ENCODE measurements at places on chromosomes 7 and 10.

DNA sequence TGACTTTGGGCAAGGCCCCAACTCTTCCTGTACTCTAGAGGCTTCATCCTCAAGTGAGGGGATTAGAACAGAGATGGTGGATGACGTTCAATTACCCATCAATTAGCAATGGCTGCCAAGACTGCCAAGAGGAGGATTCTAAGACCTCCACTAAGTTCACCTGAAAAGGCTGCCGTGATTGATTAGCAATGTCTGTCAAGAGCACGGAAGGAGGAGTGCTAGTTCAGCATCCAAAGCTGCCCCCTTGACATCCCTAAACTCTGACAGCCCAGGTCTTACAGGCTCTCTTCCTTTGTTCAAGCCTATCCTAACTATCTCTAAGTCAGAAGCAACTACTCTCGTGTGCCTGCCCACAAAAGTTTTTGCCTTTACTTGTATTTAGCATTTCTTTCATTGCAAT, 68.4 kb downstream of the FAM53B start:
- peaks cover 26% of the 10 kb centered on the region for H3K4me1 ChIP-seq
- H3K4me3 ChIP-seq, result no peak overlapping the region
- peaks cover 30% of the 10 kb centered on the region for H3K36me3 ChIP-seq
- no peaks in the 10 kb centered on the region for H3K27me3 ChIP-seq
- DNase-seq, result no peak

DNA sequence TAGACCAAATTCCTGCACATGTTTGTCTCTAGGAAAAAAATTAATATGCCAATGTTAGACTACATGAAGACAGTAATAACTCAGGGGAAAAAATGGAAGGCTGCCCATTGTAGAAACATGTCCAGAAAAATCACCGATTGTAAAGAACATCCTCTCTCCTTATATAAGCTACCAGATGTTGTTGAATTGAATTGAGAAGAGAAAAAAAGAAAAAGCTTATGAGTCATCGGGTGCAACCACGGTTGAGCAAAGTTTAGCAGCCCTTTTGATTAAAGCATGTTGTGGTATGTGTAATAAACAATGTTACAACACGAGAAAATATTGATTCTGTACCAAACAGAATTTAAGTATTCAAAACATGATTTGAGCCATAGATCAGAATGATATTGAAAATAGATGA, 102.3 kb upstream of the ARHGAP21 start:
- peak overlapping the region; percentile 59 for H3K4me3 ChIP-seq
- no peaks in the 10 kb centered on the region for H3K36me3 ChIP-seq
- peaks cover 19% of the 10 kb centered on the region for H3K4me1 ChIP-seq
- peaks cover 18% of the 10 kb centered on the region for H3K27me3 ChIP-seq
- no peak for DNase-seq

DNA sequence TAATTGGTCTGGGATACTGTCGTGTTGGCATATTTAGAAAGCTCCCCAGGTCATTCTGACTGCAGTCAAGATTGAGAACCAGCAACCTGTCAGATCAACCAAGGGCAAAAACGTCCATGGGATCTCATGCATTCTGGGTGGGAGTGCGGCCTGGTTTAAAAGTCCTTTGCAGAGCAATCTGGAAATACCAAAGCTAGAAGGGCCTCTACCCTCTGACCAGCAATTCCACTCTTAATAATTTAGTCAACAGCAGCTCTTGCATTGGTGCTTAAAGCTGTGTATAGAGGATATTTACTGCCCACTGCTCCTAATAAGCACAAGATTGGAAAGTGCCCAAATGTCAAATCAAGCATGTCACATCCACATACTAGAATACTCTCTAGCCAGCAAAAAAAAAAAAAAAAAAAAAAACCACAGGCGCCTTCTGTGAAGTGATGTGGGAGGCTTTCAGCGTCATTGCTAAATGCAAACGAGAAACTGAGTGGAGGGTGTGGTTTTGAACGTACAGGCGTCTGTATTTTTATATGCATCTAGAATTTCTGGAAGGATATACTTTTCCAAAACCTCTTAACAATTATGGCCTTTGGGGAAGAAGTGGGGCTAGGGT, 44.8 kb upstream of the HSPA12A start:
- H3K27ac ChIP-seq, result peak overlapping the region; percentile 70
- H3K36me3 ChIP-seq, result no peaks in the 10 kb centered on the region
- no peaks in the 10 kb centered on the region for H3K27me3 ChIP-seq
- peaks cover 13% of the 10 kb centered on the region for H3K4me1 ChIP-seq
- DNase-seq, result no peak

GRCh38 chr10:123567984-123568739, 98.0 kb upstream of the GPR26 start:
- no peaks in the 10 kb centered on the region for H3K36me3 ChIP-seq
- H3K4me3 ChIP-seq, result no peak overlapping the region
- H3K4me1 ChIP-seq, result no peaks in the 10 kb centered on the region
- H3K27ac ChIP-seq, result no peak overlapping the region

- H3K4me3 ChIP-seq, result no peak overlapping the region
- no peak for DNase-seq
- no peak overlapping the region for H3K27ac ChIP-seq
- peaks cover 3% of the 10 kb centered on the region for H3K27me3 ChIP-seq
- H3K4me1 ChIP-seq, result no peaks in the 10 kb centered on the region
- H3K36me3 ChIP-seq, result no peaks in the 10 kb centered on the region
Measured at GRCh38 chr10:72814099-72814790, 79.3 kb upstream of the OIT3 start.

DNA sequence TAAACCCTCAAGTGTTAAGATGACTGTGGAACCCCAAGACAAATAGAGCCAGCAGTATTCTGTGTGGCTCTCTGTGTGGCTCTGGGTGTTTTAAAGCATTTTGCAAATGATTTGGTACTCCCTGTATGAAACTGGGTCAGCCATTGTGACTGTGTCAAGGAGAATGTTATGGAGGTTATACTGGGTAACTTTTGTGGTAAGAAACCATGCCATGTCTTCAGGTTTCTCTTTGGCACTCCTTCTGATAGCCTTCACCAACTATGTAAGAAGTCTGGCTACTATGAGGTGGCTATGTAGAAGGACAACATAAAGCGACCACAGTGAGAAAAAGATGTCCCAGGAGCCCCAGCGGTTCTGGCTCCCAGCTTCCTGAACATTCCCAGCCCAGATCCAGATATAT, 226.6 kb upstream of the RHOBTB1 start:
- H3K27ac ChIP-seq, result no peak overlapping the region
- no peak for DNase-seq

DNA sequence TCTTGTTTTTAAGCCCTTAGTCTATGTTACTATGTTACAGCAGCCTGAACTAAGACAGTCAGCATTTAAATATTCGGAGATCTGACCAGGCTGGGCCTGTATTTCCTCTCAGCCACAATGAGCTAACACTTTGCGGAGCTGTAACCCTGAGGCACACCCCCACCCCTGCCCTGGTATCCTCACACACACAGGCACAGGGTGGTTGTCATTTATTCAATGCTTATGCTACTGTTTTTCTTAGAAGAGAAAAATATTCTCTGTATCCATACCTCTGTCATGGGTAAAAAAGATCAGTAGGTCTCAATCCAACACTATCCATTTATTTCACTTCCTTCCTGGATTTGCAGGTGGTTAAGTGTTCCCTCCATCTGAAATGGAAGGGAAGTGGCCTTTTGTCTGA, 80.3 kb upstream of the TRIL start:
- no peak overlapping the region for H3K27ac ChIP-seq
- H3K27me3 ChIP-seq, result no peaks in the 10 kb centered on the region
- H3K4me1 ChIP-seq, result peaks cover 4% of the 10 kb centered on the region

DNA sequence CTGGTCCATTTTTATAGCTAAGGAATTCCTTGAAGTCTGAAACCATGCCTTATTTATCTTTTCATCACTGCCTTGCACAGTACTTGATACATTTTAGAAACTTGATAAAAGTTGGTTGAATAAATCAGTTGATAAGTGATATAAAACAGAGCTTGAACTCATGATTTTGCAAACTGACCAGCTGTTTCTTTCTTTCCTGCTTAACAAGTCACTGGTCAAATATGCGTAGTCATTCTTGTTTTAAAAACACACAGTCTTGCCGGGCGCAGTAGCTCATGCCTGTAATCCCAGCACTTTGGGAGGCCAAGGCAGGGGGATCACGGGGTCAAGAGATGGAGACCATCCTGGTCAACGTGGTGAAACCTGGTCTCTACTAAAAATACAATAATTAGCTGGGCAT, 6.3 kb downstream of the TPST1 start:
- DNase-seq, result no peak
- H3K4me1 ChIP-seq, result peaks cover 16% of the 10 kb centered on the region
- H3K4me3 ChIP-seq, result no peak overlapping the region
- H3K27me3 ChIP-seq, result peaks cover 17% of the 10 kb centered on the region
- H3K36me3 ChIP-seq, result no peaks in the 10 kb centered on the region
- no peak overlapping the region for H3K27ac ChIP-seq

GRCh38 chr10:77416311-77417135, 221.1 kb downstream of the KCNMA1 start:
- no peak for DNase-seq
- H3K36me3 ChIP-seq, result no peaks in the 10 kb centered on the region
- no peak overlapping the region for H3K4me3 ChIP-seq
- H3K4me1 ChIP-seq, result no peaks in the 10 kb centered on the region
- H3K27me3 ChIP-seq, result no peaks in the 10 kb centered on the region

DNA sequence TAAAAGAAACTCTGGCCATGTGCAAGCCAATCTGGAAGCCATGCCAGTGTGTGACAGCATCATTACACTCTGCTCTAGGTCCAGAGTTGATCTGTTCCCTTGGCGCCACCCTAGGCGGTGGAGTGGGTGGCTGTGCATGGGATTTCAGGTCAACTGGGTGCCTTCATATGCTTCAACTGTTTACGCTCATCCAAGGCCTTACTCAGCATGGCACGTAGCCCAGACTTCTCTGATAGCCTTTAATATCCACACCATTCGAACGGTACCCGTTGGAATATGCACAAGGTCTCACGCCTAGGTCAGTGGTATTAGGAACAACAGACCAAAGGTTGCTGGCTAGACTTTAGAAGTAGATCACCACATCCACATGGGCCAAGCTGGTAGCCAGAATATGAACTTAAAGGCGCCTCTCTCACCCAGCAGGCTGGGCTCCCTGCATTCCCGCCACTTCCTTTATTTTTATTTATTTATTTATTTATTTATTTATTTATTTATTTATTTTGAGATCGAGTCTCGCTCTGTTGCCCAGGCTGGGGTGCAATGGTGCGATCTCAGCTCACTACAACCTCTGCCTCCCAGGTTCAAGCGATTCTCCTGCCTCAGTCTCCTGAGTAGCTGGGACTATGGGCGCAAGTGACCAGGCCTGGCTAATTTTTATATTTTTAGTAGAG, 18.7 kb upstream of the ACHE start:
- H3K4me1 ChIP-seq, result no peaks in the 10 kb centered on the region
- H3K27ac ChIP-seq, result no peak overlapping the region
- no peak for DNase-seq
- no peaks in the 10 kb centered on the region for H3K36me3 ChIP-seq

GRCh38 chr7:106552645-106553445, 108.1 kb downstream of the CCDC71L start:
- no peak overlapping the region for H3K4me3 ChIP-seq
- H3K36me3 ChIP-seq, result no peaks in the 10 kb centered on the region
- no peak for DNase-seq
- peaks cover 6% of the 10 kb centered on the region for H3K27me3 ChIP-seq

DNA sequence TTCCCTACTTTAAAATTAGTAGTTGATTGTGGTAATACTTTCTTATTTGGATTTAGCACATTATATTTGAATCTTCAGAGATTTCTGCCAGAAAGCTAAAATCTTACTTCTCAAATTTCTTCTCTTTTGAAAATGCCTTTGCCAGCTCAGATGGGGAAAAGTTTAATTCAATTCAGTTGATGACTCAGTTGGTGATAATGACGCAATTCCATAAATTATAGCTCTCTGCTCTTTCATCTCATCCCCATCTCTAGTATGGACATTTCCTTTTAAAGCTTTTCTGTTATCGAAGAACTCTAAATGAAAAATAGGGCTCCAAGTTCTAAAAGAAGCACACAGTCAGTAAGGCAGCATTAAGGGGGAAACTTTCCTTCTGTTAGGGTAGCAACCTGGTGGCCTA, 25.5 kb downstream of the RNLS start:
- no peaks in the 10 kb centered on the region for H3K36me3 ChIP-seq
- no peak overlapping the region for H3K27ac ChIP-seq
- no peak for DNase-seq
- H3K4me3 ChIP-seq, result no peak overlapping the region

DNA sequence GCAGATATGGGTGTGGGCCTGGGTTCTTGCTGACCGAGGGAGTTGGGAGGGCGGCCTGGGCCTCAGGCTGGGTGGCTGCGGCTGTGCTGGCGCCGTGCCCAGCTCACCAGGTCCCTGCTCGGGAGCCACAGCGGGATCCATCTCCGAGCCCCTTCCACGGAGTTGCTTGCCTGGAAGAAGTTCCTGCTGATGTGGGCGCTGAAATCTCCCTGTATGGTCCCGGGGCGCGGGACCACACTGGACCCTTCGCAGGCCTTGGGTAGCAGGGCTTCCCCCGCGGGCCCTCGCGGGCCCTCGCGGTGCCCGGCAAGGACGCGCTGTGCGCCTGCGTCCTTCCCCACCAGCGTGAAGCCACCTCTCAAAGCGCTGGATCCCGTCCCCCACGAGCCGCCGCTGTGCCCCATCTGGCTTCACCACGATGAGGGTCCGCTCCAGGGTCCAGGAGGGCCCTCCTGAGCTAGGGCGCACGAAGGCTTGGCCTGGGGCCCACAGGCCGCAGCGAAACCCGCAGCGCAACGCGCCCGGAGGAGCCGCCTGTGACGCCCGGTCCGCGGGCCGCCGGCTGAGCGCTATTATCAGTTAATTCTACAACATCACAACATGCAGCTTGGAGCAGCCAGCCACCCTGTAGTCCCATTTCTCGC, 31.5 kb downstream of the RAB19 start:
- peaks cover 2% of the 10 kb centered on the region for H3K36me3 ChIP-seq
- H3K4me1 ChIP-seq, result peaks cover 5% of the 10 kb centered on the region
- H3K27ac ChIP-seq, result no peak overlapping the region
- no peaks in the 10 kb centered on the region for H3K27me3 ChIP-seq

DNA sequence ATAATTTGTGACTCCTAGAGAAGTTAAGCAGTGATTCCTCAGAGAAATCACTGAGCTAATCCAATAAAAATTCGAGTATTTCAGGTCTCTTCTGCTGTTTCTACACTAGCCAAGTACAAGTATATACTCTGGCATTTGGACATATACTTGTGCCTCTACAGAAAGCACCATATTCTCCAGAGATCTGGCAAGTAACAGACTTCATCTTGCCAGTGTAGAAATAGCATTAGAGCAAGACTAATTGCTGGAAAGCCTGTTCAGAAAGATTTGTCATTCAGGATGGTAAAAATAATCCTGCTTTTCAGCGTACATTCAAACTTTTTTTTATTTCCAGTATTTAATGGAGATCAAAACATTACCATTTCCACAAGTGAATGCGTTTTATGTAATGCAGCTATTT, 410.8 kb upstream of the ETV1 start:
- no peak overlapping the region for H3K4me3 ChIP-seq
- DNase-seq, result no peak
- H3K4me1 ChIP-seq, result no peaks in the 10 kb centered on the region
- no peak overlapping the region for H3K27ac ChIP-seq
- no peaks in the 10 kb centered on the region for H3K27me3 ChIP-seq

DNA sequence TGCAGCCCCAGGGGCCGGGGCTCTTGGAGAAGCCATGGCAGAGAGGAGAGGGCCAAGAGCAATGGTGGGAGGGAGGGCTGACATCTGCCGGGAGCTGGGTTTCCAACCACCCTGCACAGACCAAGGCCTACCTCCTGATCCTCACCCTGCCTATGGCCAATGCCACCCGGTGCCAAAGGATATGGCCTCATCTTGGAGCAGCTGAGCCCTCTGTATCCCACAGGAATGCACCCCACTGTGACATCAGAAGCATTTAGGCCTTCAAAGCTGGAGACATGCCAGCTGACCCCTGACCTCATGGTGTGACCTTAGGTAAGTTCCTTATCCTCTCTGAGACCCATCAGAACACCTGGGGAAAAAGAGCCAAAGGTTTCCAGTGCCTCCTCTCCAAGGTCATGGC, 113.6 kb upstream of the ZMIZ1 start:
- no peak overlapping the region for H3K4me3 ChIP-seq
- no peak for DNase-seq
- no peaks in the 10 kb centered on the region for H3K4me1 ChIP-seq
- no peak overlapping the region for H3K27ac ChIP-seq
- peaks cover 2% of the 10 kb centered on the region for H3K27me3 ChIP-seq
- H3K36me3 ChIP-seq, result no peaks in the 10 kb centered on the region
